NCI-H748 treated with DMSO at 0.1 percent for 48 hours (cell line): ENCODE measurements at places on chromosomes 6 and 20.
A peak's percentile ranks its signal among the peaks of the same experiment; 100 is the strongest.

GRCh38 chr6:148526145-148526544 is 183.5 kb downstream of the SASH1 start:
- no peak for DNase-seq

GRCh38 chr6:151445482-151445881 is 6.4 kb downstream of the RMND1 start:
- no peak for DNase-seq

DNA sequence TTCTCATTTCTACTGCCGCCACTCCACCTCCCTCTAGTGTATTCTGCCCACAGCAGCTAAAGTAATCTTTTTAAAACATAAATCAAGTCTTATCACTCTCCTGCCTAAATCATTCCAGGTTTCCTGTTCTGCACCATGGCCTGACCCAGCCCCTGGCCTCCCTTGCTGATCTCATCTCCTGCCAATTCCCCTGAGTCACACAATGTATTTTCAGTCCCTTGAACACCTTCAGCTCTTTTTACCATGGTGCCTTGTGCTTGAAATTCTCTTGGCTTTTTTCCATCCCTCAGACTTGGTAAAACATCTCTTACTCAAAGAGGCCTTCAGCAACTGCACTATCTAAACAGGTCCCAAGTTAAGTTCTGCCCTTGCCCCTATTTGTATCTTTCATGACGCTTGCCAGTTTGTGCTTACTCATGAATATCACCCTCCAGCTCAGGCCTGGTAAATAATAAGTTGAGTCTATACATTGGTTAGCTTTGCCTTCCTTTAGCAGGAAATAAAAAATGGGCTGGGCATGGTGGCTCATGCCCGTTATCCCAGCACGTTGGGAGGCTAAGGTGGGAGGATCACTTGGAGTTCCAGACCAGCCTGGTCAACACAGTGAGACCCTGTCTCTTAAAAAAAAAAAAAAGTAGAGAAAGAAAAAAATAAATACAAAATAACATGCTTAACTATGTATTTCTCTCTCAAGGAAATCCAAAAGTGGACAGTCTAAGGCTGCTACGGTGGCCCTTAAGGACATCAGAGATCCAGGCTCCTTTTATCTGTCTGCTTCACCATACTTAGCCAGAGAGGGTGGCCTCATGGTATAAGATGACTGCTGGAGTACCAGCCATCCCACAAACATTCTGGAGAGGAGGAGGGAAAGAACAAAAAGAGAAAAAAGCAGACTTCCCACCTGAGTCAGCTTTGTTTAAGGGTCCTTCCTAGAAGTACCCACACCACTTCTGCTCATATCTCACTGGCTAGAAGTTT is 62.2 kb downstream of the ARFGEF2 start:
- DNase-seq = no peak

GRCh38 chr6:73774311-73774774 is 78.3 kb downstream of the CD109 start:
- DNase-seq = no peak

- no peak for DNase-seq
Measured at GRCh38 chr6:117448732-117449485, 23.2 kb upstream of the ROS1 start.

- no peak for DNase-seq
Measured at GRCh38 chr6:126038234-126038633, 51.9 kb downstream of the TRMT11 start.

GRCh38 chr6:104768906-104769305 is 90.8 kb downstream of the HACE1 start:
- DNase-seq = no peak

- no peak for DNase-seq
Measured at GRCh38 chr20:21074605-21075336, 31.4 kb downstream of the LINC00237 start.

DNA sequence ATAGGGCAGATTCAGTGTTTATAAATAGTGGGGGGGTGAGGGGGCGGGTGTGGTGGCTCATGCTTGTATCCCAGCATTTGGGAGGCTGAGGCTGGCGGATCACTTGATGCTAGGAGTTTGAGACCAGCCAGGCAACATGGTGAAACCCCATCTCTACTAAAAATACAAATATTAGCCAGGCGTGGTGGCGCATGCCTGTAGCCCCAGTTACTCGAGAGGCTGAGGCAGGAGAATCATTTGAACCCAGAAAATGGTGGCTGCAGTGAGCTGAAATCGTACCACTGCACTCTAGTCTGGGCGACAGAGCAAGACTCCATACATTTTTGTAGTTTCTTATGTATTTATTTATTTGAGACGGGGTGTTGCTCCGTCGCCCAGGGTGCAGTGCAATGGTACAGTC is 109.0 kb upstream of the ZNF217 start:
- DNase-seq = no peak

- DNase-seq = peak; percentile 56
Measured at GRCh38 chr20:16476032-16476431, 97.2 kb downstream of the KIF16B start.

DNA sequence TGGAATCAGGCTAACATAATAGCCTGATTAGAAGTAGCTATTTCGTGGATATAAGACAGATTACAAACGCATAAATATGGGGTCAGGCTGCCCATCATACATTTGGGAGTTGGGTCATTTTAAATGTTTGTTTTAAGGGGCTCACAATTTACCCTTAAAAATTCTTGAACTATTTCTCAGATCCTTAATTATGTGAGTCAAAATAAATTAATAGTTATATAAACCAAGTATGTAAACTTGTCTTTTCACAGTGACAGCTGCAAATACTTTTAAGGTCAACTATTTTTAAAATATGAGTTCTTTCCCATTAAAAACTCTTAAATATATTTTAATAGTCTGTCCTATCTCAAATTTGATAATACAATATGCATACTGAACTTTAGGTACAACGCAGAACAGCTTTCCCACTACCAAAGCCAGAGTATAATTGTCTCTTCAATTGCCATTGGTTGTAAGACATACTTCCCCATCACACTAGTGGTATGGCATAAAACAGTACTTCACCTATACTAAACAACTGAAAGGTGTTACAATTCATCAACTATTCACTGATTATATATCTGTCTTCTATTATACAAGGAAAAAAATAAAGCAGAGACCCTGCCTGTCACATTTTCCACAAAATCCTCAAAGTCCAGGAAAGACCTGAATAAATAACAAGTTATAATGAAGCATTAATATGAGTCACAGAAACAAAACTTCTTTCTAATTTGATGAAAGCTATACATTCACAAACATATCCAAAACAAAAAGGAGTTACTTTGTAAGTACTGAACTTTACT is 80.8 kb upstream of the COL21A1 start:
- no peak for DNase-seq

DNA sequence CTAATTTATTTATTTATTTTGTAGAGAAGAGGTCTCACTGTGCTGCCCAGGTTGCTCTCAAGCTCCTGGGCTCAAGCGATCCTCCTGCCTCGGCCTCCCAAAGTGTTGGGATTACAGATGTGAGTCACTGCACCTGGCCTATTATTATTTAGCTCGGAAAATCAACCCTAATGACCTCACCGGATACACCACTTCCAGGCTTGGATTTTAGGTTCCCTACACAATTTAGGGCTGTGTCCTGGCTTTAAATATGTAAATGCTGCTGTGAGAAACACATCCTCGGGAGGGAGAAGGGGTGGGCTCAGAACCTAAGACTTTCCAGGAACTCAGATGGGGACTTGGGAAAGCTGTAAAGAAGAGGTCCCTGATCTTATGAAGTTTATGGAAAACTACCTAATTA is 51.0 kb upstream of the SLC32A1 start:
- DNase-seq = no peak

- no peak for DNase-seq
Measured at GRCh38 chr6:116144605-116145004, 18.7 kb upstream of the COL10A1 start.

- no peak for DNase-seq
Measured at GRCh38 chr20:9147547-9148024, 78.7 kb downstream of the PLCB4 start.

DNA sequence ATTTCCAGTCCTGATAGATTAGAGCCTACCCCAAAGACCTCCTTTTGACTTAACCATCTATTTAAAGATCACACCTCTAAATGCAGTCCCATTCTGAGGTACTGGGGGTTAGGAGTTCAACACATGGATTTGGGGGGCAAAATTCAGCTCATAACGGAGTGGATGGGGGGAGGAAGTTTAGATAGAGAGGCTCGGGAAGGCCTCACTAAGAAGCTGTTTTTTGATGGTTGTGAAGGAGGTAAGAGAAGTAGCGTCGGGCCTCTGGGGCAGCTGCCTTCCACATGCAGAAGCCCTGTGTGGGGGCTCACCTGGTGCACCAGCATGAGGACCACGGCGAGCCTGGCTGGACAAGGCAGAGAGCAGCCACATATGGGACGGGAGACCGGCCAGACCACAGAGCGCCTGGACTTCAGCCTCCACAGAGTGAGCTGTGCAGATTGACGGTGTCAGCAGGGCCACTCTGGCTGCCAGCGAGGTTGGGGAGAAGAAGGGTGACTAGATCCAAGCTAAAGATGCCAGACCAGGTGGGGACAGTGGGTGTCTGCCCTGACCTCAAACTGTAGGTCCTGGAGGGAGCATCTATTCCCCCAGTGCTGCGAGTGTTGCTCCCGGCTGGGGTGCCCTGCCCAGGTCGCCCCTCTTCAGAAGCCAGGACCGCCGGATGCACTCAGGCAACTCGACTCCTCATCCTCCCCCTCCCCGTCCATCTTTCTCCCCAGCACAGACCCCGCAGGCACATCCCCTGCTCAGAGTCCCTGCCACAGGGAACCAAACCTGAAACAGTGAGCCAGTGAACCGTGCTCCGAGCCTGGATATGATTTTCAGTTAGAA is 5.1 kb upstream of the SYNJ2 start:
- no peak for DNase-seq

DNA sequence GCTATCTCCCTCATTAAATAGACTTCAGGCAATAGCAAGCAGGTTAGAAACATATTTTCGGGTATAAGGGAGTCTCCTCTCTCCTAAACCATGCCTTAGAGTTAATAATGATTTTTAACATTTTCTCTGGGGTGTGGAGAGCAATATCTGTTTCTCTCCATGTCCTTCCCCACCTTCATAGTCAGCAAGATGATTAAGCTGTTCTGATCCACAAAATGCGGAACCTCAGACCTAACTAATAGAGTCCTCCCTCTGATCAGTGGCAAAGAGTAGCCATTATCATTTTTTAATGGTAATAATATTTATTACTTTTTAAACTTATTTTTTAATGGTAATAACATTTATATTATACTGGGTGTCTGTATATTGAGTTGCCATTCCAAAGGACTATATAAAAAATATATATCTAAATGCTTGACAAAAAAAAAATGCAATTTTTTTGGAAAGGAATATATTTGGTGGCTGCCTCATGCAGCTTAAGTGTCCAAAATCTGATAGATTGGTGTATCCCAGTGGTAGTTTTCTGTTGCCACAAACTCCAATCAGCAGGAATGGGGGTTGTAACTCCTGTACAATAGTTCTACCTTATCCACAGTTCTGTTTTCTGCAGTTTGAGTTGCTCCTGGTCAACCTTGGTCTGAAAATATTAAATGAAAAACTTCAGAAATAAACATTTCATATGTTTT is 14.0 kb upstream of the BTN3A2 start:
- no peak for DNase-seq

- no peak for DNase-seq
Measured at GRCh38 chr20:41032271-41032670, 3.6 kb downstream of the TOP1 start.

DNA sequence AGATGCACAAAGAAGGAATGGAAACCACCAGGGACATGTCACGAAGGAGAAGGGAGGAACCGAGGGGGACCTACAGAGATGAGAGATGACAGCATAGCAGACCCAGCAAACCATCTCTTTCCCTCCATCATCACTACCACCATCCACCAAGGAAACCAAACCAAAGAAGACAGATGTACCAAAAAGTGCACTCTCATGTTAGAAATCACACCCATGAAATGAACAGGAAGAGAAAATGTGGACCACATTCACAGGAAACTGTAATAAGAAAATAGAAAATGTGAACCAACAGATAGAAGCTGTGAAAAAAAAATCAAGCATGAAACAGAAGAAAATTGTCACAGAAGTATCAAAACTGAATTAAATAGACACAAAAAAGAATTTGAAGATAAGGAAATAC is 672.7 kb downstream of the QKI start:
- no peak for DNase-seq

GRCh38 chr6:12386816-12387215 is 96.7 kb downstream of the EDN1 start:
- DNase-seq = no peak

DNA sequence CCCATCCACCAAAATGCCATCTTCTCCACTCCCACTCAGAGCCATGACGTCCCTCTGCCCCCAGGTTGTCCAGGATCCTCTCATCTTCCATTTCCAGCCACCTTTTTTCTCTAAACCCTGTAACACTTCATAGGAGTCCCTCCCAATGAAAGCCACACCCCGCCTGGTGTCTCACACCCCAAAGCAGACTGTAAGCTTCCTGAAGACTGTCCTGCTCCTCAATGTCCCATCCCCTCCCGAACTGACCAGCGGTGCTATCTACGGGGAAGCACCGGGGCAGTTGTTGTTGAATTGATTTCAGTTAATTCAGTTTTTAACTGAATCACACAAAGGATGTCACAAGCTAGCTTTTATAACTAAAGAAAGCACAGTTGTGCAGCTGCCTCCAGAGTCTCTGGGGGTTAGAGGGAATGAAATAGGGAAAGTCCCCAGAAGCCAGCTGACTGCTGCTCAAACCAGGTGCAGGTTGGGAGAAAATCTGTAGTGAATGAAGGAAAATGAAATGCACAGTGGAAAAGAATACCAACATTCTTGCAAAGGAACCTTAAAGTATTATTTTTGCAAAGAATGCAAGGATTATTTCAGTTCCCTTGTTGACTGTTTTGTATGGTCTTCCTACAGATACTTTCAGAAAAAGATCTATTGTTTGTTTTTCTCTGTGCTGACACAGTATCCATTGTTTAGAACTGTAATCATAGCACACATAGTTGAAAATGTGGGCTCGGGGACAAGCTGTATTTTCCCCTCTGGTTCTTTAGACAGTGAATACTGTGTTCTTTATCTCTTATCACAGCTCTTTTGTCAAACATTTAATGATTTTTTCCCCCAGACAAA is 222.6 kb upstream of the QKI start:
- DNase-seq = no peak

DNA sequence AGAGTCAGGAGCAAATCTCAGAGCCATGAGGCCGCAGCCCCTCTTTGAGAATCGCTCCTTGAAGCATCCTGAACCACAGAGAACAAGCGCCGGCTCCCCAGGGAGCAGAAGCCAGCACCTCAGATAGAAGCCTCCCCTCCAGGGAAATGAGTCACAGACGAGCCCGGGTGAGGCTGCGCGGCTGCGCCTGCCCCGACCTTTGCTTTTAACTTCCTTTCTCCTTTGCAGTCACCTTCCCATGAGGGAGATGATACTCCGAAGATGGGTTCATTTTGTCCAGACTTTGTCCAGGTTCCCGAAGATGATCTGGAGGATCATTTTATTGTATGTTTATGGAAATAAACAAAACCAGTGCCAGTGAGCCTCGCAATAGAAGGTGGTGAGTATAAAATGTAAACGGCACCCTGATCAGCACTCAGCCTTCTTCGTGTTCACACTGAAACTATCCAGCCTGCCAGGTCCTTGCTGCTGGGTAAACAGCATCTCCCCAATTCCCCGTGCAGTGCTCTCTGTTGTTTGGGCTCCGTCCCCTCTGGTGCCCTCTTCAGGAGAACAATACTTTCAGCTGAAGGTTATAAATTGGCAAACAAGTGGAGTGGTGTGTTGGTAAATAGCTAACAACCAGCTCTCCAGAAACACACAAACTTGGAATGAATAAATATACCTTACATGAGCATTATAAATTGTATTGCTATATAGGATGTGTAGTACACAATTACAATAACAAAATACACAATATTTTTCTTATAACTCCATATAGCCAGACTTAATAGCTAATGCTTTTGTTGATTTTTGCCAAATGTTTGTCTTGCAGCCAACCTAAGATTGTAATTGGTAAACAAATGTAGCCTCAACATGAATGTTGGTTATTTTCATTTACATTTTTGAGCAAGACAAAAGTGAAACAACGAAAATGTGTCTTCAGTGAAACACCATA is 41.4 kb upstream of the TMEM181 start:
- peak; percentile 76 for DNase-seq
